ENCODE measurements at places on chromosomes 3 and 15.

- peak; percentile 19 for DNase-seq
These were observed 55.7 kb downstream of the GALK2 start for GRCh38 chr15:49225572-49226281.

DNA sequence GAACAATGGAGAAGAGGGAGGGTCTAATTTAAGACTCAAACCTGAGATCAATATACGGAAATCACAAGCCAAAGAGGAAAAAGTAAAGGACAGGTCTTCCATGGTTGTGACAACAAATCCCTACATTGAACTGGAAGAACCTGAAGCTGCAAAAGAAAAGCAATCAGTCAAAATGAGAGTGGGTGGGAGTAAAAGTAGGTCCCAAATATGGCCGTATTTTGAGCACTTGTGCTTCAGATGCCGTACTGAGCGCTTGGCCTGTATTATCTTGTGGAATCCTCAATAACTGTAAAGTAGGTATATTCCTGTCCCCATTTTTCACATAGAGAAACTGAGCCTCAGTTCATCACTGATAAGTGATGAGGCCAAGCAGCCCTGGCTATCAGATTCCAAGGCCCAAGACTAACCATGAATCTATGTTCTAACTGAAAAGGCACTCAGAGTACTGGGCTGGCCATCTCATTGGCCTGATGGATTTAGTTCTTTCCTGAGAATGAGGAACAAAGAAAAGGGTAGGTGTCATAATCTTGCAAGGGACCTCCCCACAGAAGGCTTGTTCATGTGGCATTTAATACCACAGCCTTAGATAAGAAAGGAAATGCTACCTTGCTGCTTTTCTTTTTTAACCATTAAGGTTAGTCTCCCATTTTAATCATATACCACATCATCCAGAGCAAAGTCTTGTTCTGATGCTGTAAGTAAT, 52.5 kb downstream of the LRRN1 start:
- DNase-seq, result no peak

DNA sequence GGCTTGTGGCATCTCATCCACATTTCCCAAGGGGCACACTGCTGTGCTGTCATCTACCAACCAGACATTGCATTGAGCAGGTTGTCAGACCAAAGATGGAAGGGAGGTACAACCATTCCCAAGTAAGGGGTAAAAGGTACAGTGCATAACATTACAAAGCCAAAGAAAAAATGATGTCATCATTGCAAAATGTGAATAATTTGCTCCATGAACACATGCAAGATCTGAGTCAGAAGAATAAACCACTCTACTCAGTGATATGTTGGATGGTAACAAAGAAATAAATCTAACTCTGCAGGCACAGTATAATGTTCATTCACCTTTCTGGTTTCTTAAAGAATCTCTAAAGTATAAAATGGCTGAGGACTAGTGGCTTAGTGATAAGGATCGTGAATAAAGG, 202.7 kb downstream of the MAGI1 start:
- DNase-seq, result no peak

- peak; percentile 65 for DNase-seq
These were observed 106.7 kb downstream of the GHSR start for GRCh38 chr3:172341482-172342059.

DNA sequence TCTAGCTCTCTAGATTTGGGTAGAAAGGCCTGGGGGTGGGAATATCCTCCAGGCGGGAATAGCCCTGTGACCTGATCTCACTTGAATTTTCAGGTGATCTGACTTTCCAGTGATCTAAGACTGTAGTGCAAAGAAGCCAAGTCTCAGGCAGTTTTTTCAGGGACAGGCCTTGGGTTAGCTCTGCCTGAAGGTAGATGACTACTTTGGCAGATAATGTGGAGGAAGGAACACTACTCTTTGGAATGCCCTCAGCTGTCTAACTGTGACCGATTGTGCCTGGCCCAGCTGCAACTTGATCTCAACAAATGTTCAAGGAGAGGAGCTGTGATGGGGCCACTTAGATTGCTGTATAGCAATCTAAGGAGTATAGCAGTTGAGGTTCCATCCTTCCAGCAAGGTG, 193.7 kb downstream of the TCF12 start:
- no peak for DNase-seq

GRCh38 chr3:10757821-10758130, 58.3 kb upstream of the SLC6A11 start:
- DNase-seq, result no peak

GRCh38 chr3:115580566-115580965, 42.7 kb upstream of the GAP43 start:
- DNase-seq, result no peak

DNA sequence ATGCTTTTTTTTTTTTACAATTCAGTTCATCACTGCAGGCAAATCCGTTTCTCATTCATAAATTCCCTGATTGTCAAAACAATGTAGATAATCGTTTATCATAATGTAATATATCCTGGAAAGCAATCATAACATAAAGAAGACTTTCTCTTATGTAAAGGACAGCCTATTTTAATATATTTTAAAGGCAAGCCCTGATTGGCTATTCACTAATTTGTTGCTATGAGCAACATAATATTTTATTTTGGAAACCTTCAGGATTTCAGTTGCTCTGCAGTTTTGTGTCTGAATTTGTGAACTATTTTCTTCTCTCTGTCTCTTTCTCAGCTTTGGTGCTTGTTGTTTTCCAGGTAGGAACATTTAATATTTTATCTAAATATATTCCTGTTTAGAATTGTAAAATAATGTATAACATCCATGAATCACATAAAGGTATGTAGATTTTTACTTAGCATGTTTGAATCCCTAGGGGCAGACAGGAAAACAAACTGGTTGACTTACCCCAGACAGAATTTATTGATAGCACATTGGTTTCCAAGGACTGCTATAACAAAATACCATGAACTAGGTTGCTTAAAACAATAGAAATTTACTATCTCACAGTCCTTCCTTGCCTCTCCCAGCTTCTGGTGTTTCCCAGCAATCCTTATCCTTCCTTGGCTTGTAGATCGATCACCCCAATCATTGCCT, 253.5 kb downstream of the CDIN1 start:
- no peak for DNase-seq

- DNase-seq, result no peak
These were observed 54.3 kb upstream of the SNRPA1 start for GRCh38 chr15:101349047-101349951.

- DNase-seq, result no peak
These were observed 68.2 kb upstream of the SMAD3 start for GRCh38 chr15:66997212-66997611.

- no peak for DNase-seq
These were observed 13.7 kb downstream of the SPCS1 start for GRCh38 chr3:52719618-52720017.

DNA sequence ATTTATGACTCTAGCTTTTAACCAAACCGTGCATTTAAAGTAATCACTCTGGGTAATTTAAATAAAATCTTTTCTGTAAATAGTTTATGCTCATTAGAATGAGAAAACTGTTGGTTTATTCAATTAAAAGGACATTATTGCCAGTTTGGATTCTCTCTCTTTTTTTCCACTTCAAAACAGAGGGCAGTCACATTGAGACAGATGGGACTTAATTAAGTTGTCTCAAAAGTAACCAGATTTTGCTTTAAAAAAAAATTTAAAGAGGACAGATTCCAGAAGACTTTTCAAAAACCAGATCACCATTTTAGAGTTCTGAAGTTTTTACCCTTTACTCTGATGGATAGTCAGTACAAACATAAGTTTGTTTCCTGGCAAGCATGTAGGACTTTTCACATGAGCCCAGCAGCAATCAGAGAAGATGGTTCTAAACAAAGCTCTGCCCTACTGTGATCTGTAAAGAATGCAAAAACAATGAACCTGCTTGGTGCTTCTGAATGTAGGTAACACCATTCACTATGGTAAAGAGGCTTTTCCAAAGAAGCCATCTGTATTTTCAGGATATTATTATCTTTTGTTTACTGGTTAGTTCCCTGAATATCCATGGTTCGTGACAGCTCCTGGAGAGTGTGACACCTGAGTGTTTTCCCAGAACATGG, 136.2 kb downstream of the LRTM1 start:
- no peak for DNase-seq

DNA sequence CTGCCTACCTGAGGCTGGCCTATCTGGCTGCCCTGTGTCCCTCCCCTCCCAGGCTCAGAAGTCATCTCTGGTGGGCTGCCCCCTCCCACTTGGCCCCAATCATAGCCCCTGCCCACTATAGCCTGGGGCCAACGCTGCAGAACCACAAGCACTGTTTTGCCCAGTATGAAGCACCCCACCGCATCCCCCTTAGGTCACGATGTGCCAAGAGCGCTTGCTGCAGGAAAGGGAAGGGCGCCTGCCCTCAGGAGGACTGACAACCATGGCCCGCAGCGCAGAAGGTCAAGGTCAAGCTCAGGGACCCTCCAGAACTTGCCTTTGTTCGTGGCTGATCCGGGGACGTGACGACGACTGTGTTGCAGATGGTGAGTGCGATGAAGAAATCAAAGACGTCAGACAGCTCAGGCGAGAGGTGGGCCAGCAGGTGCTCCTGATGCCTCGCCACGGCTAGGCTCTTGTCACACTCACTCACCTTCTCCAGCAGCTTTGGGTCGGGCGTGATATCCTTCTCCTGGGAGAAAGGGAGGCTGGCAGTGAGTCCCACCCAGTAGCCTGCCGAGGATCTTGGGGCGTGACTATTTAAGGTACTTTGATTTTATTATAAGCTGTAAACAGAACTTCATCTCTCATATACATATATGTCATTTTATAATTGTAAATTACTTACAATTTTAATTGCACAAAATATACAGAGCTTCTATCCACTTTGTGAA, 146.6 kb downstream of the ATP10A start:
- no peak for DNase-seq

DNA sequence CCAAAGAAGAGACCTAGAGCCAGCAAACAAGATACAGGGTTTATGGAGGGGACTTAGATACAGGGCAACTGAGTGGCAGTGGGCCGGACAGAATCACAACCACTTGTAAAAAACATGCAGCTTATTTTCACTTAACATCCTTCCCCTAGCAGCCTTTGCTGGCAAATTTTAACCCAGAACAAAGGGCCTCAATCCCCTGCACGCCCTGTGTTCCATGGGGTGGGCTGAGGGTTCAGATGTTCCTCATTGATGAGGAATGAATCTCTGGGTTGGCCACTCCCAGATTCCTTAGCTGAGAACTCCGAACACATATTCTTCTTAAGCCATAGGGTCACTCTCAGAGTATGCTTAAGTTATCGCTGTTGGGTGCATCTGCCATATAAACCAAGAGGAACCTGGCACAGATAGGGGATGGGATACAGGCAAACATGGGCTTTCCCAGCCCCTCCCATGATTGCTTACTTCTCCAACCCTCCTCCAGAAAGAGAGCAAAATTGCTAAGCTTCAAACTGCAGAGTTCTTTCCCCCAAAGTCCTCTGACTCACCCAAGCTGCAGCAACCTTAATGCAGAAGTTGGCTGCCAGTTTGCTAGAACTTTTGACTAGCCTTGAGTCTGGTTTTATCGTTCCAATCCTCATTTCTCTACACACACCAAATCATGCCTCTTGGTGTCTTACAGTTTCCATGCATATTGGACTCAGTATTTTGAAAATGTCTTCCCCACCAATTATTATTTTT, 146.9 kb downstream of the CD47 start:
- DNase-seq, result peak; percentile 70

GRCh38 chr15:41792000-41792637, 17.8 kb downstream of the MAPKBP1 start:
- no peak for DNase-seq

DNA sequence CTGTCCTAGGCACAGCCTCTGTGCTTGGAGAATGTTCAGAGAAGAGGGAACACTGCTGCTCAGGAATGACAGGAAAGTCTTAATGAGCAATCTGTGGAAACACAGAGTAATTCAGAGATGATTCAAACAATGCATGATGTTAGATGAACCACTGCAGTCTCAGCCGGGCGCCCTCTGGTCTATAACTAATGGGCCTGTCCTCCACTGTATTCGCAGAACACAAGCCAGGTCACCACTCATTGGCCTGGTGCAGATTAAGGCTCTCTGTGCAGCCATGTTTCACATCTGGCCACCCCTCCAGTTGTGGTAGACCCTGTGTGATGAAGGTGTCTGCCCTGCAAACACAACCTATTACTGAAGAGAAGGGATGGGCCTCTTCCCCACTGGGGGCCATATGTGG, 281.7 kb upstream of the ROPN1 start:
- no peak for DNase-seq

GRCh38 chr3:44914936-44915335, 40.5 kb downstream of the TGM4 start:
- DNase-seq, result peak; percentile 17

DNA sequence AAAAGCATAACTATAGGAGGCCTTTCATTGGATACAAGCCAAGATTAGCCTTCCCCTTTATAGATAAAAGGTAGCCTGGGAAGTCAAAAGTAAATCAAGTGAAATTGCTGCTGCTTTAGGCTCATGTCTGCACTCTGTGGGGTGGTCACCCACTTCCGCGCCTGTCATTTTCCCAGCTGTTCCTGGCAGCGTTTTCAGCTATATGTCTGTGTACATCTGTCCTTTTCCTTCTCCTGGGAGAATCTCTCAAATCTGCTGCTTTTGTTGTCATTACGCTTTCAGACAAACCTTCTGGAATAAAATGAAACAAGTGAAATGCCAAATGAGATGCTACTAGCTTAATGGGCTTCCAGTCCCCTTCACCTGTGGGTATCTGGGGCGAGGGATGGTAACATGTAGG, 211.8 kb downstream of the MCTP2 start:
- DNase-seq, result no peak

DNA sequence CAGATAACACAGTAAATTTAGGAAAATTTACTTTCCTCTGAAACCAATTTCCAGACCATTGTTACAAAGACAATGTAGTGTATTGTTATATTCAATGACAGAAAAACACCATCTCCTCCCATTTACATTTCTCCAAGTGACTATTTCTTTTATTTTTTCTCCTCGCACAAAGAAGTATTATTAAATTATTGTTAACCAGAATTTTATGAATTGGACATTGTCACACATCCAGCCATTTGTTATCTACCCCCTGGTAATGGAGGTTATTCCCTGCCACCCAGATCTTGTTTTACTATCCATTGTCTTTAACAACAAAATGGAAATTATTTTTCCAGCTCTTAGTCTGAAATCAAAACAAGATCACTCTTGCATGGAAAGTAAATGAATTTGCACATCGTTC, 511.3 kb downstream of the FGF12 start:
- no peak for DNase-seq

DNA sequence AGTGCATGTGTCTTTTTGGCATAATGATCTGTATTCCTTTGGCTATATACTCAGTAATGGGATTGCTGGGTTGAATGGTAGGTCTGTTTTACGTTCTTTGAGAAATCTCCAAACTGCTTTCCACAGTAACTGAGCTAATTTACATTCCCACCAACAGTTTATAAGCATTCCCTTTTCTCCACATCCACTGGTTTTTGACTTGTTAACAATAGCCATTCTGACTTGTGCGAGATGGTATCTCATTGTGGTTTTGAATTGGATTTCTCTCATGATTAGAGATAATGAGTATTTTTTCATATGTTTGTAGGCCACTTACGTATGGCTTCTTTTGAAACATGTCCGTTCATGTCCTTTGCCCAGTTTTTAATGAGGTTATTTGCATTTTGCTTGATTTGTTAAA, 117.7 kb downstream of the CHCHD4 start:
- no peak for DNase-seq
